GM12865 (cell line): ENCODE measurements at places on chromosomes 7 and 10.

DNA sequence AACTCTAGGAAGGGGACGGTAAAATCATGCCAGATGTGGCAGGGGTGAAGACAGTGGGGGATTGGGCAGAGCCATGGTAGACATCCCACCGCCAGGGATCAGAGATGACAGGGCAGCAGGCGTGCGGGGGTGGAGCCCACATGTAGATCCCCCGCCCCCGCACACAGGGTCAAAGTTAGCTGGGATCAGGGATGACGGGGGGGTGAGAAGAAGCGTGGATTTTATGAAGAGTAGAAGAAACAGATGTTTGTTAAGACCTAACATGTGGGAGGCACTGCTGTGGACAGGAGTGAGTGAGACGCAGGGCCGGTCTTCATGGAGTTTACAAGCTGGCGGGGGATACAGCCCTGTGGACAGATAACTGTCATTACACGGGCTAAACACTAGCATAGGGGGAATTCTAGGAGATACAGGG lies 154.0 kb upstream of the KLF14 start:
- DNase-seq, result no peak

- peak; percentile 10 for DNase-seq
Measured at GRCh38 chr10:90913774-90914420, 7.0 kb downstream of the ANKRD1 start.

DNA sequence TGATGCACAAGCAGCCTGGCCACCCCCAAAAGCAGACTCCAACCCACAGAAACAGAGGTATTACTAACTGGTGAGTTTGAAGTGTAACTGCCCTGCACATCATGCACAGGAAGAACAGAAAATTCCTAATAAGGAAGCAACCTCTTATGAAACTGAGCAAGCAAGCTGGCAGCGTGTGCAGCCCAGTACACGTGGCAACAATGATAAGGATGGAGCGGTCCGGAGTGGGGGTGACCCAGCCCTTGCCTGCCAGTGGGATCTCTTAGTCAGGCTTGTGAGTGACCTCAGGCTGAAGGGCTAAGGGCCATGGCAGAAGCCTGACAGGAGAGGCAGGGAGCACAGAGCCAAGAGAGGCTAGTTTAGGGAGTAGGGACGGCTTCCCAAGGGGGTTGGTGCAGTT lies 22.1 kb upstream of the AOAH start:
- no peak for DNase-seq

GRCh38 chr10:124242365-124242764 lies 149.0 kb upstream of the CHST15 start:
- DNase-seq, result no peak

DNA sequence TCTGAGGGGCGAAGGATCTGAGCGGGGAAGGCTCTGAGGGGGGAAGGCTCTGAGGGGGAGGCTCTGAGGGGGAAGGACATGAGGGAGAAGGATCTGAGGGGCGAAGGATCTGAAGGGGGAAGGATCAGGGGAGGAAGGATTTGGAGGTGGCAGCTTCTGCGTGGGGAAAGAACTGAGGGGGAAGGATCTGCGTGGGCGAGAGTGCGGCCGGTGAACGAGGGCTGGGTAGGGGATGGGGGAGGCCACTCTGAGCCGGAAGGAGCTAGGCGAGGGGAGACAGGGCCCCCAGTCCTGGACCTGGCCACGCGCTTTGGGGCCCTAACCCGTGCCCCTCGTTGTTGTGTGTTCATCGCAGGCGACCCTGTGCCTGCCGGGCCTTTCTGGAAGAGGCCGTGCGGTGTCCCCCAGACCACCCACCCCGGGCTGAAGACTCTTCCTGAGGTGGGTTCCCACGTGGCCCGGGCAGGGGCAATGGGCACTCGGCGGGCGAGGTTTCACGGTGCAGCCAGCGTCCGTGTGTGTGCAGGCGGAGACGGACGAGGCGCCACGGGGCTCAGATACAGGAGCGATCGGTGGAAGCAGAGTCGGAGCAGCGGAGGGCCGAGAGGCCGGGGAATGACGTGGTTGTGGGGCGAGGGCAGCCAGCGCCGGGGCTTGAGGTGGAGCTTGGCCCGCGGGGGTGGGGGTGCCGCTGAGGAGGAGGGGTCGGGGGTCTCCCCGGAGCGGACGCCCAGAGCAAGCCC lies 2.0 kb downstream of the CALY start:
- DNase-seq, result no peak

- DNase-seq, result no peak
Measured at GRCh38 chr10:126851414-126852108, 53.7 kb upstream of the DOCK1 start.

DNA sequence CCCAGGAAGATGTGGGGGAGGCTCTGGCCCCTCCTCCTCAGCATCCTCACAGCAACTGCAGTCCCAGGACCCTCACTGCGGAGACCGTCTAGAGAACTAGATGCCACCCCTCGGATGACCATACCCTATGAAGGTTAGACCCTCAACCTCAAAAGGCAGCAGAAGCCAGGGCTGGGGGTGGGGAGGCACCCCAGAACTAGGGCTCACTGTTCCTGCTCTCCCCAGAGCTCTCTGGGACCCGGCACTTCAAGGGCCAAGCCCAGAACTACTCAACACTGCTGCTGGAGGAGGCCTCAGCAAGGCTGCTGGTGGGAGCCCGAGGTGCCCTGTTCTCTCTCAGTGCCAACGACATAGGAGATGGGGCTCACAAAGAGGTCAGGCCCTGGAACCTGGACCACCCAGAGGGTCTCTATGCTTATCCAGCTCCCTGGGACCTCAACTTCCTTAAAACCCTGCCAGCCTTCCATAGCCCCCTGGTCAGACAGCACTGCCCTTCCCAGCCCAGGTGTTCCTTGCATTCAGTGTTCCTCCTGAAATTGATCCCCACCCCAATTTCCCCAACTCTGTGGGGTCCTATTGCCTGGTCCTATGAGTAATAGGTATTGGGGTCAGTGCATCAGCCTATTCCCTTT lies 3.7 kb downstream of the SEMA4G start:
- DNase-seq, result no peak
